ENCODE measurements at places on chromosomes 7 and 10. TPM values are rescaled to one million over a fixed set of nuclear protein-coding genes. Genes with fewer than 3 reads are reported as not detected.

GRCh38 chr10:70175516-70175915 is 5.2 kb upstream of the SAR1A start:
- no peak overlapping the region for H3K27ac ChIP-seq
- H3K27me3 ChIP-seq = no peaks in the 10 kb centered on the region
- no peak overlapping the region for H3K4me3 ChIP-seq
- DNase-seq = no peak
- H3K4me1 ChIP-seq = peaks cover 22% of the 10 kb centered on the region

DNA sequence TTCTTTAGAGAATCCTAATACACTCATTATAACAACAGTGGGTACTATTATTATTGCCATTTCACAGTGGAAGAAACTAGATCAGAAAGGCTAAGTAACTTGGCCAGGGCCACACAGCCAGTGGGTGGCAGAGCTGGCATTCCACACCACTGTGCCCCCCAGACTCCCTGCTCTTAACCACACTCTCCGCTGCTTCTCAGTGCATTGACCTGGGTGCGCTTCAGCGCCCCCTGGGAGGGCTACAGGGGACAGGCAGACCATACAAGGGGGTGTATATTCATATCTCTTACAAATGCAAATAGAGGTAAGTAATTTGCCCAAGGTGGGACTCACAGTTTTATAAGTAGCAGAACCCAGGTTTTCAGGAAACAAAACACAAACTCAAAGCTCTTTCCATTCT is 77.0 kb upstream of the NMT2 start:
- H3K27ac ChIP-seq = no peak overlapping the region
- no peak overlapping the region for H3K4me3 ChIP-seq
- no peak for DNase-seq
- no peaks in the 10 kb centered on the region for H3K27me3 ChIP-seq
- H3K36me3 ChIP-seq = no peaks in the 10 kb centered on the region

- no peak overlapping the region for H3K4me3 ChIP-seq
- H3K27me3 ChIP-seq = no peaks in the 10 kb centered on the region
- no peak overlapping the region for H3K27ac ChIP-seq
- peaks cover 8% of the 10 kb centered on the region for H3K4me1 ChIP-seq
- no peak for DNase-seq
These were observed 291.2 kb upstream of the AOAH start for GRCh38 chr7:37015353-37016034.

- DNase-seq = no peak
- H3K27me3 ChIP-seq = no peaks in the 10 kb centered on the region
- H3K4me1 ChIP-seq = peaks cover 3% of the 10 kb centered on the region
- no peaks in the 10 kb centered on the region for H3K36me3 ChIP-seq
- H3K4me3 ChIP-seq = no peak overlapping the region
- no peak overlapping the region for H3K27ac ChIP-seq
These were observed 25.1 kb downstream of the ALOX5 start for GRCh38 chr10:45399113-45399512.

CPA4 gene
- not detected for total RNA-seq

GRCh38 chr10:109474812-109475211 is 448.5 kb downstream of the XPNPEP1 start:
- no peaks in the 10 kb centered on the region for H3K4me1 ChIP-seq
- H3K4me3 ChIP-seq = no peak overlapping the region
- no peak overlapping the region for H3K27ac ChIP-seq
- H3K36me3 ChIP-seq = no peaks in the 10 kb centered on the region

FAM131B gene
- total RNA-seq = 0.53 TPM

GRCh38 chr7:51629206-51629605 is 312.6 kb upstream of the COBL start:
- no peaks in the 10 kb centered on the region for H3K27me3 ChIP-seq
- no peak overlapping the region for H3K27ac ChIP-seq
- no peak overlapping the region for H3K4me3 ChIP-seq
- H3K4me1 ChIP-seq = no peaks in the 10 kb centered on the region
- no peaks in the 10 kb centered on the region for H3K36me3 ChIP-seq

GIMAP5 gene
- total RNA-seq = 31.9 TPM

C10orf71 gene
- not detected for total RNA-seq

FAM180A gene
- total RNA-seq = 3.0 TPM

- H3K36me3 ChIP-seq = no peaks in the 10 kb centered on the region
- H3K4me3 ChIP-seq = no peak overlapping the region
- H3K27me3 ChIP-seq = no peaks in the 10 kb centered on the region
- H3K27ac ChIP-seq = no peak overlapping the region
- no peaks in the 10 kb centered on the region for H3K4me1 ChIP-seq
These were observed 453.5 kb upstream of the SEMA3A start for GRCh38 chr7:84647797-84648757.

DNA sequence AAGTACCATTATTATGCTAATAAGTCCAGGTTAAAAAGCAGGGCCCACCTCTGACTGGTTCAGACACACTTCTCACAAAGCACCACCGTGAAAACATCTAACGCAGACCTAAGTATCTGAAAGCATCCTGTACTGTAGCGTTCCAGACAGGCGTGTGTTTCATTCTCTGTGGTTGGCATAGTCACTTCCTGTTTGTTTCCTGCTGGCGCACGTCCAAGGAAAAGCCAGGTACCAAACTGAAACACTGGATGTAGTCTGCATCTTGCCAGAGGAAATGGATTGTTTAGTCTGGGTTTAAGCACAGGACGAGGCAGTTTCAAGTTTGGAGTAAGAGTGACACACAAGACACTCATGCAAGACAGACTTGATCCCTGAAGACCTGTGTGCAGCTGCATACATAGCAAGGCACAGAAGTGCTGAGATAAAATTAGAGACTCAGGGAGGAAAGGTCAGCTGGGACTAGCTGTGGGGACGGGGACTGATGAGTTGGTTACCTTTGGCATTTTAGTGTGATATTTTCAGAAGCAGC is 23.3 kb downstream of the BPGM start:
- no peak overlapping the region for H3K27ac ChIP-seq
- peaks cover 16% of the 10 kb centered on the region for H3K4me1 ChIP-seq
- H3K27me3 ChIP-seq = no peaks in the 10 kb centered on the region
- H3K36me3 ChIP-seq = peaks cover 7% of the 10 kb centered on the region

GRCh38 chr10:7986851-7987250 is 67.6 kb upstream of the GATA3 start:
- no peak for DNase-seq
- H3K27ac ChIP-seq = no peak overlapping the region
- no peaks in the 10 kb centered on the region for H3K27me3 ChIP-seq
- H3K4me1 ChIP-seq = no peaks in the 10 kb centered on the region
- no peak overlapping the region for H3K4me3 ChIP-seq
- H3K36me3 ChIP-seq = no peaks in the 10 kb centered on the region

GRCh38 chr7:26388256-26388655 is 96.6 kb downstream of the SNX10 start:
- DNase-seq = no peak
- H3K4me1 ChIP-seq = no peaks in the 10 kb centered on the region
- H3K36me3 ChIP-seq = no peaks in the 10 kb centered on the region
- H3K27ac ChIP-seq = no peak overlapping the region
- peaks cover 15% of the 10 kb centered on the region for H3K27me3 ChIP-seq
- no peak overlapping the region for H3K4me3 ChIP-seq

DNA sequence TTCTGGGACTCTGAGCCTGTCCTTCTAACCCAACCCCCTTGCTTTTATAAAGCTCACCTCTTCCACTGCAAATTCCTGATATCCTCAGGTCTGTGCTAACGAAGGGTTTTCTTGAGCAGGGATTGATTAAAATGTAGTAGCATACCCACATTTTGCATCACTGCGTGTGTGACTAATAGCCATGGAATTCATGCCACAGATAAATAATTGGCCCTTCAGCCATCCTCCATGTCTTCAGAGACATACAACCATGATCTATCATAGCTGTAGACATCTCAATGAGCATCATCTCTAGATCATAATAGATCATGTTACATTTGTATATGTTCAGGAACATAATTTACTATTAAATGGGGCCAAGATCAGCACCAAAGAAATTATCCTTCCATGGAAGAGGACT is 990.3 kb downstream of the KCNMA1 start:
- H3K4me3 ChIP-seq = no peak overlapping the region
- no peak for DNase-seq
- no peaks in the 10 kb centered on the region for H3K36me3 ChIP-seq
- H3K27ac ChIP-seq = no peak overlapping the region
- H3K27me3 ChIP-seq = no peaks in the 10 kb centered on the region

- H3K4me3 ChIP-seq = no peak overlapping the region
- DNase-seq = no peak
- no peak overlapping the region for H3K27ac ChIP-seq
- no peaks in the 10 kb centered on the region for H3K4me1 ChIP-seq
- no peaks in the 10 kb centered on the region for H3K36me3 ChIP-seq
- H3K27me3 ChIP-seq = no peaks in the 10 kb centered on the region
These were observed 152.0 kb downstream of the MACC1 start for GRCh38 chr7:20064974-20065862.

DNA sequence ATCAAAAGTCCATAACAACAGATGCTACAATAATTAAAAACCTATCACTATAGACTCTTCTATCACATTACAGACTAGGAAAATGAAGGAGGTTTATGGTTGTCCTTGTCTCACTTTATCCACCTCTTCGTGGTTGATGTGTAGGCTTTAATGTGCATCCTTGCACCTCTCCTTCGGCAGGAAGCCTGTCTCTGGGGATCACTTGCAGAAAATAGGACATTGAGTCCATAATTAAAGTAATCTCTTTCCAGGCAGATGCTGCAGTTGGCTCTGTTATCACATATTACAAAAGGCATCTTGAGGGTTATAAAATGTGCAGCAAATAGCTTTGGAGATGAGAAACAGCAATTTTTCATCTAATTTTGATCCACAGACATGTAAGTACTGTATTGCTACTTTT is 168.4 kb downstream of the RELN start:
- no peak overlapping the region for H3K27ac ChIP-seq
- H3K27me3 ChIP-seq = no peaks in the 10 kb centered on the region
- H3K36me3 ChIP-seq = no peaks in the 10 kb centered on the region
- no peak for DNase-seq

GRCh38 chr7:81415181-81415580 is 354.7 kb downstream of the HGF start:
- H3K27me3 ChIP-seq = no peaks in the 10 kb centered on the region
- no peak for DNase-seq
- H3K4me1 ChIP-seq = no peaks in the 10 kb centered on the region
- no peak overlapping the region for H3K4me3 ChIP-seq
- no peak overlapping the region for H3K27ac ChIP-seq
- H3K36me3 ChIP-seq = no peaks in the 10 kb centered on the region

All from lower lobe of right lung (tissue), 2 donors.